Kidney capillary endothelial cell (primary cell): ENCODE measurements at places on chromosomes 6 and 20.

DNA sequence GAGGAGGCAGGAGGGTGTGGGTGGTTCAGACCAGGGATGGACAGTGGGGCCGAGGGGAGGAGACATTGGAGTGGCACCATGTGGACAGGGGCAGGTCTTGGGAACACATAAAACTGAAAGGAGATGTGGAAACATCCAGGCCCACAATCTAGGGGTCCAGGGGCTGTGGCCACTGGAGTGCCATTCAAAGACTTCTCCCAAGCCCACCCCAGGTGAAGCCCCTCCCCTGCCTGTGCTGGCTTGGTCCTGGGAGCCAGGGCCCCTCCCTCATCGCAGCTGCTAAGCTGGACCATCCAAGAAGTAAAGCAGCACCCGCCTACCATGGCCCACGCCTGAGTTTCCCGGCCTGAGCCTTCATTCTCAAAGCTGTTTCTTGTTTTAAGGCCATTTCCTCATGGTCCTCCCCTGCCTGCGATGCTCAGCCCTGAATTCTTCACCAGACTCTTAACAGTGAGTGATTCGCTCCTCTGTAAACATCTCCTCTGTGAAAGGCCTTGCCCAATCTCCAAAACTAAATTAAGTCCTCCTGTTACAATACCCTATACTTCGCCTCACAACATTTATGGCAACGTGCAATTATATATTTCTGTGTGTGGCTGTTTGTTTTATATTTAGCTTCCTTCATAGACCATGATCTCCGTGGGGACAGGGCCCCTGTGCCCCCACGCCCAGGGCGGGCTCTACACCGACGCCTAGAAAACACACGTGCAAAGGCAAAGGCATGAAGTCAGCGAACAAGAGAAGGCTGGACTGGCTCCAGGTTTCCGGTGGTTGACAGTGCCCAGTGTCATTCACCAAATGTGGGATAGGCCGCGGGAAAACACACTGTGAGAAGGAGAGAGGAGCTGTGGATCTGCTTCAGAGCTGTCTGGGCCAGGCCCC lies 267.8 kb downstream of the ERMARD start:
- no peak for DNase-seq

- DNase-seq, result no peak
Measured at GRCh38 chr20:18739751-18740166, 73.8 kb upstream of the SCP2D1 start.

GRCh38 chr20:54502179-54502578 lies 26.8 kb downstream of the DOK5 start:
- DNase-seq, result no peak

- DNase-seq, result no peak
Measured at GRCh38 chr20:46739431-46740213, 30.2 kb downstream of the SLC2A10 start.

DNA sequence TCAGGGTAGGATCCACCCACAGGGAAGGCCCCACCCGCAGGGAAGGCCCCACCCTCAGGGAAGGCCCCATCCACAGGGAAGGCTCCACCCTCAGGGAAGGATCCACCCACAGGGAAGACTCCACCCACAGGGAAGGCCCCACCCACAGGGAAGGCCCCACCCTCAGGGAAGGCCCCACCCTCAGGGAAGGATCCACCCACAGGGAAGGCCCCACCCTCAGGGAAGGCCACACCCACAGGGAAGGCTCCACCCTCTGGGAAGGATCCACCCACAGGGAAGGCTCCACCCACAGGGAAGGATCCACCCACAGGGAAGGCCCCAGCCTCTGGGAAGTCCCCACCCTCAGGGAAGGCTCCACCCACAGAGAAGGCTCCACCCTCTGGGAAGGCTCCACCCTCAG lies 40.5 kb downstream of the KCNQ2 start:
- DNase-seq, result no peak

- peak; percentile 25 for DNase-seq
Measured at GRCh38 chr6:84897988-84898594, 133.7 kb upstream of the TBX18 start.

DNA sequence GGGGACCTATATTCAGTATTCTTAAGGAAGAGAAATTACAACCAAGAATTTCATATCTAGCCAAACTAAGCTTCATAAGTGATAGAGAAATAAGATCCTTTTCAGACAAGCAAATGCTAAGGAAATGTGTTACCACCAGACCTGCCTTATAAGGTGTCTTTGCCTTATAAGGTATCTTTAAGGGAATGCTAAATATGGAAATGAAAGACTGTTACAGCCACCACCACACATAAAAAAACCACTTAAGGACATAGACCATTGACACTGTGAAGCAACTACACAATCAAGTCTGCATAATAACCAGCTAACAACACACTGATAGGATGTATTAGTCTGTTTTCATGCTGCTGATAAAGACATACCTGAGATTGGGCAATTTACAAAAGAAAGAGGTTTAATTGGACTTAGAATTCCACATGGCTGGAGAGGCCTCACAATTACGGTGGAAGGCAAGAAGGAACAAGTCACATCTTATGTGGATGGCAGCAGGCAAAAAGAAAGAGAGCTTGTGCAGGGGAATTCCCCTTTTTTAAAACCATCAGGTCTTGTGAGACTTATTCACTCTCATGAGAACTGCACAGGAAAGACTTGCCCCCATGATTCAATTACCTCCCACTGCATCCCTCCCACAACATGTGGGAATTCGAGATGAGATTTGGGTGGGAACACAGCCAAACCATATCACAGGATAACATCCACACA lies 119.2 kb upstream of the LAMA2 start:
- no peak for DNase-seq

DNA sequence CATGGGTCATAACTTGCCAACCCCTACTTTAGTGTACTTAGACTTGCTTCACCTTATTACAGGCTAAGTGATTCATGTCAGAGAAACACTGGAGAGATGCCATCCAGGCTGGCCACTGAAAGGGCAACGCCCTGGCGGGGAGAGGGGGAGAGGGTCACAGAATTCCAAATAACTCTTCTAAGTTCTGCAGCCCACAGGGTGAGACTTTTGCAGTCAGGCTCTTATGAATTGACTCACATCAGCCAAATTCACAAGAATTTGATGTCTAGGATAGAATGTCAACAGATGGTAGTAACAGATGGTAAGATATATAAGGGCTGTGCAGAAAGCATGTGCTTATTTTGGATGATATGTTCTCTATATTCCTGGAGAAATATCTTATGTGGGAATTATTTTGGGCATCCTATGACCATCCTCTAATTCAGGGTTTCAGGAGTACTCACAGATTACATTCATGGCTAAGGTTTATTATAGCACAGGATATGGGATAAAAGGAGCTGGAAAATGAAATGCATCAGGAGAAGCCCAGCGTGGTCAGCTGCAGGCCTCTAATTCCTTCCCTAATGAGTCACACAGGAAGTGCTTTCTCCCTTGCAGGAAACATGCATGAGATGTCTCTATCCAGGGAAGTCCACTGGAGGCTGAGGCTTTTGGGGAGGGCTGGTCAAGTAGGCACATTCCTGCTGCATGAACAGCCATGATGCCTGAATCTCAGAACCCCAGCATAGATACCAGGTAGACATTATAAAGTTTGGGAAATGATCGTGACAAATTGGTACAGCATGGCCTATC lies 58.7 kb upstream of the RIN2 start:
- peak; percentile 87 for DNase-seq

- DNase-seq, result no peak
Measured at GRCh38 chr6:148472171-148473105, 129.8 kb downstream of the SASH1 start.

GRCh38 chr6:127015858-127016257 lies 102.6 kb upstream of the RSPO3 start:
- no peak for DNase-seq

DNA sequence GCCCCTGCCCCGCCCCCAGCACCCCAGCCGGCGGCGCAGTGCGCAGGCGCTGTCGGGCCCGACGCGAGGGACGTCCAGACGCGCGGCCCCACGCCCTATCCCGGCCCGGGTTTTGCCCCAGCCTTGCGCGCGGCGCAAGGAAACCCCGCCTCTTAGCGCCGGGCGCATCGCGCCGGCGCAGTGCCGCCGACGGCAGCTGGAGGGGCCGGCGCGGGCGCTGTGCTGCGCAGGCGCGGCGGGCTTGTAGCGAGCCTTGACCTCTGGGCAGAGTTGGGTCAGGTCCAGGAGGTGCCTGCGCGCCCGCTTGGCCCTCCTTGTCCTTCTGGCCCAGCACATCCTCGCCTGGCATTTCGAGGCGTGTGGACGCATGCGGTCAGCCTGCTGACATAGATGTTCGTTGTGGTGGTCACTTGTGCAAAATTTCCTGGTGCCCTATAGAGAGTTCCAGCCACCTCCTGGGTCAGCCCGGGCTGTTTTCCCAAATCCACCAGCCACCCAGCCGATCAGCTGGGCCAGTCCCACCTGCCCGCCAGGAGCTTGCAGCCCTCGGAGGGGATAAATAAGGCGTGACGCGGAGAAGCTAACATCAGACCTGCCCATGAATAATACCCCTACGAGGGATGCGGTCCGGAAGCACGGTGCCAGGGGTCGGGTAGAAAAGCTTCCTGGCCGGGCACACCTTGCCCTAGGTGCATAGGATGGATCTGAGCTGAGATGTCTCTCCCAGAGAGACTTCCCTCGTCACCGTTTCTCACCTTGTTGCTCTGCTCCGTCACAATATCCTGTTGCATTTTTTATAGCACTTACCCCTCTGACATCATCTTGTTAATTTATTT lies 428 bp upstream of the PRELID3B start:
- DNase-seq, result peak; percentile 94

- DNase-seq, result no peak
Measured at GRCh38 chr6:36444470-36444869, 1.7 kb downstream of the KCTD20 start.

- DNase-seq, result no peak
Measured at GRCh38 chr6:93398723-93399122, 20.6 kb downstream of the EPHA7 start.

- DNase-seq, result no peak
Measured at GRCh38 chr6:157538168-157538567, 157.2 kb downstream of the ZDHHC14 start.

GRCh38 chr6:98516866-98517265 lies 317.5 kb upstream of the POU3F2 start:
- DNase-seq, result no peak
